ENCODE measurements at places on chromosomes 2 and 18.

DNA sequence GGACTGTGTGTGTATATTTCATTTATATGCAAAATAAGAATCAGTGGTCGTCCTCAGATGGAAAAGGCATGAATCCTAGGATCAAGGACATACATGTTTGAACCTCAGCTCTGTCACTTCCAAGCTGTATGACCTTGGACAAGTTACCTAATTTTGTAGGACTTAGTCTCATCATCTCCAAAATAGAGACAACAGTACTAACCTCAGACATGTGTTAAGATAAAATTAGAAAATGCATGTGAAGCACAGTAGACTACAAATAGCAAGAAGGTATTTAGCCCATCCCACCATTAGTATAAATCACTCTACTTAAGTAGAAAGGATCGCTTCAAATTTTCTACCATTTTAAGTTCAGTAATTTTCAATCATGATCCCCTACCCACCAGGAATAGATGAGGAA, 309.8 kb downstream of the ZEB2 start:
- DNase-seq = no peak

- DNase-seq = no peak
Observed at GRCh38 chr2:197548582-197548981, 32.7 kb downstream of the MOB4 start.

GRCh38 chr2:128279009-128279408, 39.7 kb downstream of the HS6ST1 start:
- no peak for DNase-seq

DNA sequence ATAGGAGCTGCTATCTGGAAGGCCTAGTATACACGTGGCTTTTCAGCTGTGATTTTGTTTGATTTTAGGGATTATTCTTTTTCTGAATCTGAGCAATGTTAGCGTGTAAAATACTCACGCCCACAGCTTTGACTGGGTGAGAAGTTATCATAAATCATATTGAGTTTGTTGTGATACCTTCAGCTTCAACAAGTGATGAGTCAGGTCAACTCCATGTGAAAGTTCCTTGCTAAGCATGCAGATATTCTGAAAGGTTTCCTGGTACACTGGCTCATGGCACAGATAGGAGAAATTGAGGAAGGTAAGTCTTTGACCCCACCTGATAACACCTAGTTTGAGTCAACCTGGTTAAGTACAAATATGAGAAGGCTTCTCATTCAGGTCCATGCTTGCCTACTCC, at the start of gene GKN1:
TSS of gene GKN1 (plus strand) at position 386 of the 400 bp plus-strand sequence. CDS start 42 bp downstream, outside the sequence.
- no peak for DNase-seq

DNA sequence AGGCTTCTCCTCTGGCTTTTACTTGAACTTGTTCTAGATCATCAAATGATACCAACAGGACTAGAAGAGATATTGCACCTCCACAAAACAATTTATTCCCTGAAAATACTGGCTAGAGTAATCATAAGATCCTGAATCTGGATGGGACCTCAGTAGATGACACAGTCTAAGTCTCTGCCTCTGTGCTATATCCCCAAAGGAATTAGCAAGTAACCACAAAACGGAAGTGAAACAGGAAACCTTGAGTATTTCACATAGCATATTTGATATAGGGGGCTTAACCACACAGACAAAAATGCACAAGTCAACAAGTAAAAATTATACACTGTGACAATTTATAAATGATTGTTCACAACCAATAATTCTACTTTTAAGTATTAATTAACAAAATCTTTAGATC, 456.9 kb upstream of the TNP1 start:
- no peak for DNase-seq

GRCh38 chr18:3499501-3499900, 49.5 kb downstream of the TGIF1 start:
- DNase-seq = no peak

DNA sequence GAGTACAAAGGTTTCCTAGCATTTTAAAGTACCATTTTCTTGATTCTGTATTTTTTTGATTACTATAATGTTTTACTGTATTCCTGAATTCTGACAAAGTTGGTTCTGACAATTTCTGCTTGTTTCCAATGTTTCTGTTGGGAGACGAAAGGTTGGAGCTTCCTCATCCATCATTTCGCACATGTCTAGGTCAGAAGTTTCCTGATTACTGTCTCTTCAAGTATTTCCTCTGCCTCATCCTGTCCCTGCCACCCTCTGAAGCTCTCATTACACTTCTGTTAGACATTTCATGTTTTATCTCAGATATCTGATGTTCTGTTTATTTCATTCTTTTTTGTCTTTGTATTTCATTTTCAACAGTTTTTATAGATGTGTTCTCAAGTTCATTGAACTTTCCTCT, 895.8 kb downstream of the TSN start:
- DNase-seq = no peak

DNA sequence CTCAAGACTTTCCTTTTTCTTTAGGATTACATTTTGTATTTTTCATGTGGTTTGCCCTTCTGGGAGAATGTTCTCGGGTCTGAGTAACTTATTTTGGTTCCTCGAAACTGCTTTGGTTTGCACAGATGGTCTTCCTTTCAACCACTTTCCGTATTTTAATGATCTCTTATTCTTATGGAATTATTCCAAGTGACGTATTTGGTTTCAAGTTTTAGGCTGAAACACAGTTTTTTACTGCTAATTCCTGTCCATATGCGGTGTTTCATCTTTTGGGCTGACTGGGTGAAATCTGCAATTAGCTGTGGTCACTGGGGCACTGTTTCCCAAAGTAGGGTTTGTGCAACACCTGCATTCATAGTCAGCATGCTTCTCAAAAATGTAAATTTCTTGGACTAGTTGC, 122.7 kb downstream of the CAPN13 start:
- DNase-seq = no peak

- no peak for DNase-seq
Observed at GRCh38 chr2:216733046-216733445, 37.7 kb upstream of the IGFBP5 start.

DNA sequence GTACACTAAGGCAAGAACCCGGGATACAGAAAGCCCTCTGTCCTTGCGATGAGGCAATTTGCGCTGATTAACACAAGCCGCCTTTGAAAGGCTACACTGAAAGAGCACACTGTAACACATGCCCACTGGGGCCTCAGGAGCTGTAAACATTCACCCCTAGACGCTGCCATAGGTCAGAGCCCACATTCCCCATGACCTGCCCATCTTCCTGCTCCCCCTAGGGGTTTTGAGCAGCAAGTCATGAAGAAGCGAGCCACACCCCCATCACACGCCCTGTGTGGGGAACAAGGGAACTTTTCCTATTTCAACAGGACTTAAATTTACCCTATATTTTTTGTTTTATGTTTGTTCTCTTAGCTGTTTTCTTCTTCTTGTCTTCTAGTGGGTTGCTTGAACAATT, 47.8 kb upstream of the SLC4A10 start:
- peak; percentile 3 for DNase-seq

DNA sequence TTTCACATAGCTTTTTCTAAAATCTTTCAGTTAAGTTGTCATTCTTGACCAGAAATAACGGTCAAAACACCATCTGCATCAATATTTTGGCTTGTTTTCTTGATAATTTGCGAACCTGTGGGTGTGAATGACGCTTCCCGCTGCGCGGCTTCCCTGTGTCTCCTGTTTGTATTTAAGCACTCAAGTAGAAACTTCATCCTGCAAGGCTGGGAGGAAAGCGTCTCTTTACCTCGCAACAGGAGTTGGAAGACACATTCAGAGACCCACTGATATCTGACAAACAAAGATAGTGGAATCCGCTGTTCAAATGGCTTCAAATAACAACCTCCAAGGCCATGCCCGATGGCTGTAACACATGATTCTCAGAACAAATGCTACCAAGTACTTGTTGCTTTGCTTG, 704.9 kb downstream of the DCDC2C start:
- no peak for DNase-seq

DNA sequence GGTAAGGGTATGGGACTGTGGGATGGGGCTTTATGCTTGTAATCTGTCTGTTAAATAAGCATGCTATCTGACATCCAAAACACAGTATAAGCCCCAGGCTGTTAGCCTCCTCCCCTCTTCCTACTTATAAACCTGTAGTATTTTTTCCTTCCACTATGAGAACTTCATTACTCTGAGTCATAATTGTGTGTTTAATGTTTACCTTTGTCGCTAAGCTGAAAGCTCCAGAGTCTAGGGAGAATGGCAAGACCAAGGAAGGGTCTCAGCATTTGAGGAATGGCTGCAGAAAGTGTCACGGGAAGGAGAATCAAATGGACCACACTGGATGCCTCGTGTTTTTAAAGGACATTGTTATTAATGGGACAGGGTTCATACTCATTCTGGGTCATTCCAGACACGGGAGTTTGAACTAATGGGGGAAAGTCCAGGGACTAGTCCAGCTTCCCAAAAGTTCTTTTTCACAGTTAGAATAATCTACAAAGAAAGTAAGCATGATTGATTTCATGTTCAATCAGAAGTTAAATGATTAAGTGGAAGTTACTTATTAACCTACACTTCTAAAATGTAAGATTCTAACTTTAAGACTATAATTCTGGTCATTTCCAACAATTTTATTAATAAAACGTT, 292.2 kb downstream of the AFF3 start:
- no peak for DNase-seq

- no peak for DNase-seq
Observed at GRCh38 chr18:23879126-23879525, 135.4 kb upstream of the TTC39C start.

- no peak for DNase-seq
Observed at GRCh38 chr2:121595012-121595891, 54.0 kb downstream of the CLASP1 start.

GRCh38 chr2:196291426-196291825, 120.0 kb upstream of the STK17B start:
- no peak for DNase-seq

- no peak for DNase-seq
Observed at GRCh38 chr2:16958266-16958665, 292.6 kb upstream of the CYRIA start.

DNA sequence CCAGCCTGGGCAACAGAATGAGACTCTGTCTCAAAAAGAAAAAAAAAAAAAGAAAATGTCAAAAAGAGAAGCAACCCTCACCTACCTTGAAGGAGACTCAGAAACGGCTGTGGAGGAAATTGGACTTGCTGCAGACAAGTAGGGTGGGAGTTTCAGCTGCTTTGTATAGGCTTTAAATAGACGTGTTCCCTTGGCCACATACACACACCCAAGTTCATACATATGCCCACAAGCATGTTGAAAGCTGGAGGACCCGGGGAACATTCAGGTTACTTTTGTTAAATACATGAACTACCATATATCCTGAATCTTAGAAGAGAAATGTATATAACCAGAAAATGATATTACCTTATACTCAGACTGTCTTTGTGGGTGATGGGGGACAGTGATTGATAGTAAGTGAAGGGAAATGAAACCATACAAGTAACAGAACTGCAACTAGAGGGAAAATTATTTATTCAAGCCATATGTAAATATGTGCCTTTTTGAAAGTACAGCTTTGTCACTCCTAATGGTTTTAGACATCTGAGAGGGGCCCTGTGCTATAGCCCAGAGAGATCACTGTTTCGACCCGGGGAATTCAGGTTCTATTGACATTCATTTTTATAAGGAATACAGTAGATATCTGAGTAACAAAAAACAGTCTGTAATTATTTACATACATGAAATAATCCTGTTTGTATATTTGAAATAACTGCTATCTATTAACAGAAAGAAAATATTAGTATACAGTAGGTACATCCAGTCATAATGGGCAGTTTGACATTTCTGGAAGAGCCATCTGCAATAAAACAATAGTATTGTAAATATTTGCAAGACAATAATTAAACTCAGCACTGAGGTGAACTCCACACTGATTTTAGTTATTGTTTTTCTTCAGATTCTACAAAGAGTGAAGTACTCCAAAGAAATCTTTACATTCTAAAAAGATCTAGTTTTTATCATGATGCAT, 48.0 kb upstream of the TGIF1 start:
- no peak for DNase-seq

DNA sequence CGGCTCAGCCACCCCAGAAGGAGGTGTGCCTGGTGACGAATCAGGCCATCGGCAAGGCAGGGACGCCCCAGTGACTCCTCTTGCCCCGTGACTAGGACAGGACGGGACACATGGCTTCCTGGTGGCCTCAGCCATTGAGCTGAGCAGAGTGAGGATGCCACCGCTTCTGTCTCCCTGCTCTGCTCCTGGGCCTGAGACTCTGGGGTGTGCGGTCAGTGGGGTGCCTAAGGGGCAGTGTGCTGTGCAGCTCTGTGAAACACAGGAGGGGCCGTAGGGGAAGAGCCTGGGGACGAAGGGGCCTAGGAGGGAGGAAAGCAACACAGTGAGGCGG, 24.3 kb downstream of the IGFBP5 start:
- DNase-seq = no peak

DNA sequence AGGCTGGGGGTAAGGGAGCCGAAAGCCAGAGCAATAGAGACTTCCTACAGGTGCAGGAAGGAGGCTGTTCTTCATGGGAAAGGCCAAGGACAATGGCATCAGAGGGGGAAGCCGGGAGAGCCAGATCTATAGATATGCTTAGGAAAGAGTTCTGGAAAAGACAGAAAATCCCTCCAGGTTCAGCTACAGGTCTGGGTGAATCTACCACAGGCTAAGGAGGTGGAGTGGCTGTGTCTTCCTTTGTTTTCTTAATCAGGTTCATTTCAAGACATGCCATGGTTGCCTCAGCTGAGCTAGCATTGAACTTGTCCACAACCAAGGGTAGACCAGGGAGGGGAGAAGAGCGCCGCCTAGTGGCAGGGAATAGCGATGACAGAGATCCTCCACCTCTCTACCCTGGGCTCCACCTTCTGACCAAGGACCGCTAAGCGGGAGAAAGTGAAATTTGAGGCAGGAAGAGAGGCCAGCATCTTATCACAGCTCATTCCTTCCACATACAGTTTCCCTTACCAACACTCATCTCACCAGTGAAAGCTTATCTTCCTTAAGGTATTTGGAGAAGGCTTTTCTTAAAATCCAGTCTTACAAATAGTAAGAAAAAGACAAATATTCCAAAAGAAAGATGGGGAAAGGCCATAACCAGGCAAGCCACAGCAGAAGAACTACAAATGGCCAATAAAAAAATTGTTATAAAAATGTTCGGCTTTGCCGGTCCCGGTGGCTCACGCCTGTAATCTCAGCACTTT, 74.2 kb downstream of the VIT start:
- peak; percentile 56 for DNase-seq

- no peak for DNase-seq
Observed at GRCh38 chr2:122831649-122832048, 1076.2 kb downstream of the TSN start.

DNA sequence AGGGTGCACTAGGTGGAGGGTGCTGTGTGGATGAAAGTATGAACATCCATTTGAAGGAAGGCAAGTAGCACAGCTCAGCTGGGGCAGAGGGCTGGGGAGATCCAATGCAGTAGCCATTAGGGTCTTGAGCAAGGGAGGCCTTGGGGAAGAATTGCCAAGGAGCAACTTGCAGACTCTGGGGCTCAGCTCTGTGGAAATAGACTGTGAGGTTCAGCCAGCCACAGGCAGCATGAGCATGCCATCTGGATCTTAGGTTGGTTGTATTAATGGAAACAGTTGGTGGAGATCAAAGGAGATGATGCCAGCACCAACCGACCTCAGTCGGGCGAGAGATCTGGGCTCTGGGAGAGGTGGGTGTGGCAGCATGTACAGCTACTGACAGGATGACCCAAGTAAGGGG, 5.6 kb downstream of the ZAP70 start:
- no peak for DNase-seq
